ENCODE measurements at places on chromosomes 12 and 14.
A peak's percentile ranks its signal among the peaks of the same experiment; 100 is the strongest.

- DNase-seq: no peak
These were observed 44.3 kb upstream of the KTN1 start for GRCh38 chr14:55535516-55536203.

DNA sequence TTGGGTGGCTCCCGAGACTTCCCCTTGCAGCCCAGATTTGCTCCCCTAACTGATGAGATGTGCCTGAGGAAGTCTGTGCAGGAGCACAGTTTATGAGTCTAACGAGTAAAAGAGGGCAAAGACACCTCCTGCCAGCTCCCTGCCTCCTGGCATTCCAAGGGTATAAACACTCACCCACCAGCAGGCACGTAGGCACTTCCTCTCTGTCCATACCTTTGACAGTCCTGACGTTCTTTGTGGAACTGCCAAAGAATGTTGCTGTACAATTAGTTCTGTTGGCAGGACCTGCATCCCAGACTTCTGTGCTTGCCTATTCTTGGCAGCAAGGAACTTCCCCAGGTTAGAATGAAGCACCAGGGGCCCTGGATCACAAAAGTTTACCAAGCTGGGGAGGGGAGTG, 889.3 kb downstream of the BCL11B start:
- no peak for DNase-seq

GRCh38 chr12:94762259-94762942, 112.0 kb upstream of the TMCC3 start:
- DNase-seq: no peak

GRCh38 chr12:79689061-79689476, 1.7 kb downstream of the PAWR start:
- no peak for DNase-seq

DNA sequence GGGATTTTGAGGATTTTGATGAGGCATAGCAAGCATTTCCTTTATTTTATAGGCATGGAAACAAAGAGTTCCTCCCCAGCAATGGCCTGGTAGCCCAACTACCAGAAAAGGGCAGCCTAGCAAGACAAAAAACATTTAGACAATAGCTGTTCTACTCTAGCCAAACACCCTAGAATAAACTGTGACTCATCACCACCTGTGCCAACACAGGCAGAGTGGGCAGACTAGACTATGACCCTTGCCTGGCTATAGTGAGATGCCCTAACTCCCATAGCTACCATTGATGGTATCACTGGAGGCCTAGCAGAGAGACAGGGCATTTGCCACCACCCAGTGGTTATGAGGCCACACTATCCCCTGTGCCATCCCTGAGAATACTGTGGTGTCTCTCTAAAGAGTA, 15.5 kb upstream of the CCER1 start:
- no peak for DNase-seq

- no peak for DNase-seq
These were observed 204.0 kb upstream of the FOXN3 start for GRCh38 chr14:89621009-89621421.

DNA sequence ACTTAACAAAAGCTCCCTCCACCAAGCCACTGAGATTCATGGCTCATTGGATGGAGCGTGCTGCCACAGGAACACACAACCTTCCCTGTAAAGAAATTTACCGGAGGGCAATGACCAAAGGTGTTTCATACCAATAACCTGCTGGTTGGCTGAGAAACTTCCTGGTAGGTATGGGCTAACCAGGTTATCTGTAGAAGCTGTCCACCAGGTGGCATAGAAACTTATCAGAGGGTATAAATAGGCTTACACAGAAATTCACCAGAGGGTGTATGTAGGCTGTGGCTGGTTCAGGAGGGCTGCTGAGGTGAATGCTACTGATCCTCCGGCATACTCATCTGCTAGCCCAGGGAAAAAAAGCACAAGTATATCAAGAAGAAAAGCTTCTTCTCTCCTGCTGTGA, 27.1 kb upstream of the MTERF2 start:
- no peak for DNase-seq

- DNase-seq: no peak
These were observed 113.4 kb downstream of the SPTSSA start for GRCh38 chr14:34348592-34348991.

GRCh38 chr14:80988192-80988591, 32.8 kb downstream of the TSHR start:
- no peak for DNase-seq

DNA sequence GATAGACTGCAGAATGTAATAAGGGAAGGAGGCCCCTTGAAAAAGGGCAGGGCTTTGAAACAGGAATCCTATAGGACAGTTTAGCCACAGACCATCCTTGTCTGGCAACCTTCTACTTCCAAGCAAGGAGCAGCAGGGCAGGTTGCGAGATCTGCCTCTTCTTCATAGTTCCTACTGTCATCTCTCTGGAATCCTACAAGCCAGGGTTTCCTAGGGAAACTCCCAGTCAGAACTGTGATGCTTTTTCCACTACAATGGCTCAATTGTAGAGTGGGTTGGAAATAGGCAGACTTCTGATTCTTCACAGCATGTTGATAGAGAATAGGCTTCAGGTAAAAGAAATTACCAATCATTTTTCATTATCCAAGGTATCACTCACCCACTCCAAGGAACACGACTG, 186.3 kb downstream of the DACT1 start:
- DNase-seq: no peak

DNA sequence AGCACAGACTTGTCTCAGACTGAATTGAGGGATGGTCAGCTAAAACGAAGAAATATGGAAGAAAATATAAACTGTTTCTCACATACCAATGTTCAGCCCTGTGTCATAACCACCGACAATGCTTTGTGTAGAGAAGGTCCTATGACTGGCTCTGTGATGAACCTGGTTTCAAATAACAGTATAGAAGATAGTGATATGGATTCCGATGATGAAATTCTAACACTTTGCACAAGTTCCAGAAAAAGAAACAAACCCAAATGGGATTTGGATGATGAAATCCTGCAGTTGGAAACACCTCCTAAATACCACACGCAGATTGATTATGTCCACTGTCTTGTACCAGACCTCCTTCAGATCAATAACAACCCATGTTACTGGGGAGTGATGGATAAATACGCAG, 7.9 kb upstream of the MAPK1IP1L start:
- no peak for DNase-seq

DNA sequence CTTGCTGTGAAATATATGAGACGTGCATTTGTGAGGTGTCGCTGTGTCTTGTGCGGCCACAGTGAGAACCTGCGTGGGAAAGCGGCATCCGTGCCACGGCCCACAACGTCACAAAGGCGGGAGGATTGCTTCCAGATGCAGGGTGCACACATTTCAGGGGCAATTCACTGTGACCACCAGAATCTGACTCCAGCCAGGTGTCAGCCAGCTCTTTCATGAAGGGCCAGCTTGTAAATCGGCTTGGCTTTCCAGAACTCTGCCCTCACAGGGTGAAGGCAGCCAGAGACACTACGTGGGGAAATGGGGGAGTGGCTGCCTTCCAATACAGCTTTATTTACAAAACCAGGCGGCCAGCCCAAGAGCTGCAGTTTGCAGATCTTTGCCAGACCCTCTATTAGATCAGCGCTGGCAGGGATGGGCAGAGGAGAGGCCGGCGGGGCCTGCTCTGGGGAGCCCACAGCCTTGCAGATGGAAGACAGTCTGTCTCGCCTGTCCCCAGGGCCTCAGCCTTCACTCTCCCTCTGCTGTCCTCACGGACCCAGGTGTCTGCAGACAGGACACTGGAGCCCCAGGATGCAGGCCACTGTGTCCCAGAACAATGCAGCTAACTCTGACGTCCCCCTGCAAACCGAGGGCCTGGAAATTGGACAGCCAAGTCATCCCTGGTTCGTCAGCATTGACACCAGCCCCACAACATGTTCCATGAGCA, 53.5 kb downstream of the ADGRD1 start:
- DNase-seq: no peak

DNA sequence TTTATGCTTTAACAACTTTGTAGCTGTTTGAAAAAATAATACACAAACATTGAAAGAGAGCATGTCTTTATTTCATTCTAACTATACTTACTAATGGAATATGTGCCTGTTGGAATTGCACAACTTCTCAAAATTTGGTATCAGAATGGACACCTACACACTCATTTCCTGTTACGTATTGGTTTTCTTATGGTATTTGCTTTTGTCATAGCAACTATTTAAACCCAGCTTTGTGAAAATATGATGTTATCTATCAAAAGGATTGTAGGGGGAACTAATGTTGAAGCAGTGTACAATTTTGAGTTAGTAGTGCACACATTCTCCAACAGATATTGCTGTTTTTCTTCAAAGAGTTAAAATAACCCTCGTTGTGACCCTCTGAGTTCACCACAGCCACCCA, 52.6 kb downstream of the RBMS2 start:
- DNase-seq: no peak

DNA sequence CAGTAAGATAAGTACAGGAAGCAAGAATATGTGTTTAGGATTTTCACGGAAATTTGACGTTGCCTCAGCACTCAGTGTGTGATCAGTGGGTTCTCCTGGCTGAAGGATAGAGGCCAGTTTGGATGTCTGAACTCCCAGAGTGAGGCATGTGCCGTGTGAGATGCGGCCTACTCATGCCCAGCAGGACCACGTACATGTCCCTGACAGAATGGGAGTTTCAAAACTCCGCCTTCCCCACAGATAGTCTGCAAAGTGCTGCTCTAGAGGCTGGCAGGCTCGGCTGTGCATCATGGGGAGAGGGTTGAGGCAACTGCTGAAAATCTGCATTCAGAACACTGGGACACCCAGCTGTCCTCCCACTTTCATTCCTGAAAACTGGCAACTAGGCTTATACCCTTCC, 58.3 kb downstream of the NINJ2 start:
- no peak for DNase-seq

- peak; percentile 64 for DNase-seq
These were observed 155.5 kb downstream of the PRKCH start for GRCh38 chr14:61476754-61477410.

DNA sequence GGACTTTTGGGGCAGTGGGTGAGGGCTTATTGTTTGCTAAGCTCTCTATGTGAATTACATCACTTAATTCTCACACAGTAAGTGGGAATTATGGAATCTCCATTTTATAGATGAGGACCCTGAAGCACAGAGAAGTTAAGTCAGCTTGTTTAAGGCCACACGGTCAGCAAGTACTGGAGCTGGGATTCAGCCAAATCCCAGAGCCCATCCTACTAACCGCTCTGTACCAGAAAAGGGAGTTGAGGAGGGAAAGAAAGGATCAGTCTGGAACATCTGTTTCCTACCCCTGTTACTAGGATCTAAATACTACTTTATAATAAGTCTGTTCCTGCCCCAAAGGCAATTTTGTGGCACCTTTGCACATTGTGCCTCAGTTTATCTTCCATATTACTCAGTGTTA, 42.6 kb downstream of the PPFIBP1 start:
- no peak for DNase-seq

DNA sequence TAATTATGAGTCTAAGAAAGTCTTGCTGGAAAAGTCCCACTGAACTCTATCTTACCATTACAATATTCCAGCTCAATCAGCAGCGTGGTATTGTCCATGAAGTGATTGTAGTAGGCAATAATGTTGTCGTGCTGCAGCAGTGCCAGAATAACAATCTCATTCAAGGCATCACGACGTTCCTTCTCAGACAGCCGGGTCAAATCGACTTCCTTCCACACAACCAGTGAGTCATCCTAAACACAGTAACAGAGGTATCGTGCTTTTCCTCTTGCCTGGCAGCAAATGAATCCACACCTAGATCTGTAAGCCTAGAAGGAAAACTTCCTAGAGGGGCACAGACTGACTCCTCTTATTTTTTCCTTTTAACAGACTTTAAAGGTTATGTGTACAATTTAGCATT, 2.9 kb downstream of the NEK9 start:
- DNase-seq: no peak

DNA sequence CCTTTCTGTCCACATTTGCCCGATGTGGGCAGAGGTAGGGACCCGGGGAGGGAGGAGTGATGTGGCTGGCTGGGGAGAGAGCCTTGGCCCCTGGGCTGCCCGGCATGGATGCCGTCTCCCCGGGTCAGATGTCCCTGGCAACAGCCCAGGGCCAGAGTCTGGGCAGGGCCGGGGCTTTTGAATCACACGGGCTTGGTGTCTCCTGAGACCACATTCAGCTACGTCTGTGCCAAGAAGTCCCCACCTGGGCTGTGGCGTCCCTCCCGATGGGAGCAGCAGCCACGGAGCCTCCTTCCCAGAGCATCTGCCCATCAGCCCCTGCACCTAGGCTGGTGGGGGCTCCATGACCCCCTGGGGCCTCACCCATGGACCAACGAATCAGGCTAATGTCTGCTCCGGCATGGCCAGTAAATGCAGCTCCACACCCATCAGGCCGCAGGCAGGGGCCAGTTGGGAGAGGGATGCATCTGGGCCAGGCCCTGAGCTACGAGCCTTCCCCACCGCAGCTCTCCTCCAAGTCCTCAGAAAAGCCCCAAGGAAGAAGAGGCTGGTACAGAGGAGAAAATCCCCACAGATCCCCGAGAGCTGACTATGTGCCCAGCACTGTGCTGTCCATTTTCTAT, 109.4 kb downstream of the RFLNA start:
- DNase-seq: no peak

DNA sequence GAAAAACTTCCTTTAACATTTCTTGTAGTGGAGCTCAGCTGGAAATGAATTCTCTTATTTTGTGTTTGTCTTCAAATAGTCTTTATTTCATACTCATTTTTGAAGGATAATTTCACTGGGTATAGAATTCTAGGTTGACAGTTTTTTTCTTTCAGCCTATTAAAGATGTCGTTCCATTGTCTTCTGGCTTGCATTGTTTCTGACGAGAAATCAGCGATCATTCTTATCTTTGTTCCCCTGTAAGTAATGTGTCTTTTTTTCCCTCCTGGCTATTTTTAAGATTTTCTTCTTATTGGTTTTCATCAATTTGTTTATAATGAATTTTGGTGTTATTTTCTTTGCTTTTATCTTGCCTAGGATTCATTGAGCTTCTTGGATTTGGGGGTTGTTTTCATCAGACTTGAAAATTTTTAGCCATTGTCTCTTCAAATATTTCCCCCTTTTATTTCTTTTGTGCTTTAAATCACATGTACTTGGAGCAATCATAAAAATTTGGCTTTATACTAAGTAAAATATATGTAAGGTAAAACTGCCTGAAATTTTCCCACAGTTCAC, 89.4 kb downstream of the UNC79 start:
- no peak for DNase-seq

GRCh38 chr12:131962069-131962468, 12.3 kb downstream of the EP400 start:
- DNase-seq: no peak

DNA sequence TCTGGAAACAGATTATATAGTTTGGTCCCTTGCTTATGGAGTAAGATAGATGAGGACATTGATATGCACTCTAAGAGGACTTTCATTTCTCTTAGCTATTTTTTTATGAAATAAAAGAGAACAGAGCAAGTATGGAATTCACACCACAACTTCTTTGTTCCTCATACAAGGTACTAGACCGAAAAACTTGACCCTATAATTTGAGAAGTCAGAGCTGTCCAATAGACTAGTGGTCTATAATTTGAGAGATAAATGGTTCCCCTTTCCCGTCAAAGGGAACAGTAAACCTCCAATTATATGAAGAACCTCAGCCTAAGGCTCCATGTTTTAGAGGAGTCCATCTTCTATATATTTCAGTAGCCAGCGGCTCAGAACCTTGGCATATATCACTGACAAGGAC, 58.5 kb upstream of the HIF1A start:
- no peak for DNase-seq

GRCh38 chr14:46488374-46488773, 163.2 kb downstream of the RPL10L start:
- no peak for DNase-seq

All from fibroblast of skin of left quadriceps (primary cell).